ENCODE measurements at places on chromosomes 7 and 10.

GRCh38 chr10:95233377-95234034 lies 39.5 kb downstream of the ACSM6 start:
- DNase-seq, result no peak

DNA sequence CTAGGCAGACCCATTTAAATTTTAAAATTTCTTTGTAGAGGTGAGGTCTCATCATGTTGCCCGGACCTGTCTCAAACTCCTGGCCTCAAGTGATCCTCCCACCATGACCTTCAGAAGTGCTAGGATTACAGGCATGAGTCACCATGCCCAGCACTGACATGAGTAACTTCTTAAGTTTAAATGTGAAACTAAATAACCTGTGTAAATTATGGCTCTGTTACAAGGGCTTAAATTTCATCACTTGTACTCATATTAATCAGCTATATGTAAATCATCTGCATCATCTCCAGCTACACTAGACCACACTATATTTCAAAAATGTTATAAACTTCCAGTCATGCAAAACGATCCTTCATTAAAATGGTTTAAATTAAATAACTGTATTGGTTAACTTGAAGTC lies 56.1 kb downstream of the ATAD1 start:
- DNase-seq, result no peak

DNA sequence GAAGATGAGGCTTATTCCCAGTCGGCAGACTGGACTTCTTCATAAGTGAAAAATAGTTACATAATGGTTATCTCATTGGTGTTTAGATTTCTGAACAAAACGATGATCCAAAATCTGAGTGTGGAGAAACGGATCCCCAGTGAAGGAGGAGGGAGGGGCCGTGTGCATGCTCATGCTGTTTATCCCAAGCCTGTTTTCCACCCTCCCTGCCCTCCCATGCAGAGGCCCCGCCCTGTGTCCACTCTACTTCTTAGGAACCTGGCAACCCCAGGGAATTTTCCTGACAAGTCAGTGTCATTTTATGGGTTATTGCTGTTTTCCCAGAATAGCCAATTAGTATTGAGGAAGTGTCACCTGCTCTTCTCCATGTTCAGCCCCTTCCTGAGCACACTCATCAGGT lies 174.0 kb downstream of the CELF2 start:
- no peak for DNase-seq

- no peak for DNase-seq
Measured at GRCh38 chr10:71742301-71743088, 22.9 kb upstream of the C10orf105 start.

GRCh38 chr7:3172768-3173280 lies 128.2 kb upstream of the SDK1 start:
- DNase-seq, result no peak

DNA sequence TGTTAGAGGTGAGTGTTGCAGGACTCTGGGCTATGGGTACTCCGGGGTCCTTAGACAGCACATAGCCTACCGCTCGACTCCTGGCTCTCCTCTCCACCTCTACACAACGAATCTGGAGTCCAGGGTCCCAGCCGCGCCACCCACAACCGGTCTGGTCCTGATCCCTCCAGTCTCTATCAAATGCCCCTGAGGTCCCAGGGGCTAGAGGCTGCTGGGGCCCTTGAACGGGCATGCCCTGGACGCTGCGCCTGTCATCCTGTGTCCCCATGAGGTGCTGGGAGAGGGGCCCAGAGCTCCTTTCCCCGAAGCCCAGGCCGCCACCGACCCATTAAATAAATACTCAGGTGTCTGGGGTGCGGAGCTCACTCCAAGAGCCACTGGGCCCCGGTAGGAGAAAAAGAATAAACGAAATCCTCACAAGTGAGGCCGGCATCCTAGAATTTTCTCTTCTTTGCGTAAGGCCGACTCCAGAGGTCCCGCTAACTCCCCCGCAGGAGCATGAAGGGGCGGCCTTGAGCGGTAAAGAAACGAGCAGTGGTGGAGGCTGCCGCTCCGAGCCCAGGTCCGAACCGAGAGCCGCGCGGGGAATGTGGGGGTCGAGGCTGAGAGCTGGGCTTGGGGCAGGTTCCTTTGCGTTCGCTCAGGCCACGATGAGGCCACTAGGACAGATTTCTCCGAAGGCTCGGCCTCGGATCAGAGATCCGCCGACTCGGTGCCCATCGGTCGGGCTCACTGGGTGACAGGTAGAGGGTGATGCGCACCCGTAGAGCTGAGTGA lies 166.7 kb downstream of the NRF1 start:
- DNase-seq, result no peak

GRCh38 chr7:102942181-102942866 lies 29.5 kb downstream of the LRRC17 start:
- no peak for DNase-seq

GRCh38 chr10:15439341-15439842 lies 68.3 kb upstream of the FAM171A1 start:
- no peak for DNase-seq

- DNase-seq, result no peak
Measured at GRCh38 chr7:44626620-44627019, 20.2 kb downstream of the OGDH start.

DNA sequence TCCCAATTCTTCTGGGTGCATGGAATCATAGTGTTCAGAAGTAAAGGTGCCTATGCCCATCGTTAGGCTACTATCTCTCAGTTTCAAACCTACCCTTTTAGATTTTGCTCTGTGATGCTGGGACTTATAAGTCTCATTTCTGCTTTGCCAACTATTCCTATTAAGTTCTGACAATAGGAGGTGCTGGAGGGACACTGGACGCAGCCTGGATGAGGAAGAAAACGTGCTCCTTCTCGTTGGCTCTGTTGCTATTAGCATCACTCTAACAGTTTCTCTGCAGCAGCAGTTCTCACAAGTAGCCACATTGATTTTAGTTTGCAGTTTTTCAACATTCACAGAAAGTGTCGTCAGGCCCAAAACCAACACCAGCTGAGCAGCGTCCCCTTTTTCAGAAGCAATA lies 72.4 kb downstream of the ABCC2 start:
- DNase-seq, result peak; percentile 36

- no peak for DNase-seq
Measured at GRCh38 chr7:12475362-12476063, 71.8 kb upstream of the VWDE start.

GRCh38 chr10:35392482-35393228 lies 56.3 kb downstream of the CCNY start:
- no peak for DNase-seq

DNA sequence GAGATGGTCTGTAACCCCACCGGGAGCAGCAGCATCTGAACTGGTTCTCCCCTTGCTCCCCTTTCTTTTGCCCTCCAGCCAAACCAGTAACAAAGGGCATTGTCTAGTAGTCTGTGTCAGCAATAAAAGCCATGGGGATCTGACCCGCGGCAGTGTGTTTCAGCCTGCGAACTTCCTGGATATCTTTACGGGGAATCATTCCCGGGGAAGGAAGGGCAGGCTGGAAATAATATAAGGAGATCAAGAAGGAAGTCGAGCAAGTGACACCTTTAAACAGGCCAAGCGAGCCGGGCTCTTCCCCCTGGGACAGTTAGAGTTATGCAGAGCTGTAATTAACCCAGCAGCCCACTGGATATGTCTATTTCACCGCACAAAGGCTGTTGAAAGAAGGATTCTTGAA lies 661.2 kb upstream of the GALNT17 start:
- DNase-seq, result no peak

DNA sequence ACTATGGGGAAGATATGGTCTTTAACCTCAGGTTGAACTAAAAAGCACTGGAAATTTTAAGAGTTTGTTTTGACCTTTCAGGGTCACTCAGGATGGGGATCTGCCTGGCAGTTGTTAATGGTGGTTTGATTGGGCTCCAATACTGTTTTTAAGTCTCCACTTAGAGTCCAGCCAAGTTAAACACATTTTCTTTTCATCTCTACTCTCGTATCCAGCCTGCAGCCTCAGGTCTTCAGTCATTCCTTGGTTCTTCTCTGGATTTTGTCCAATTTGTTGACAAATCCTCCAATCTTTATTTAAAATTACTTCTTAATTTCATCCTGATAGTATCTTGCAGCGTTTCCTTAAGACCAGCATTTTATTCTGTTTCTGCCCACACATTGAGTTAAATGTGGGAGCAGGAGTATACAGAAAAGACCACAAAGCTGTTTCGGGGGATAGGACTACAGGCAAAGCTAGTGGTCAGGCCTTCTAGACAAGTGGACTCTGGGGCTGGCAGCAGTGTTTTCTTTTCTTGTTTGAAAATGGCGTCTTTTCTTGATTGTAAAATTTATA lies 133.2 kb upstream of the INHBA start:
- no peak for DNase-seq
